ENCODE measurements at places on chromosomes 12 and 14.

- DNase-seq, result no peak
Measured at GRCh38 chr12:66065641-66066136, 64.9 kb downstream of the LLPH start.

DNA sequence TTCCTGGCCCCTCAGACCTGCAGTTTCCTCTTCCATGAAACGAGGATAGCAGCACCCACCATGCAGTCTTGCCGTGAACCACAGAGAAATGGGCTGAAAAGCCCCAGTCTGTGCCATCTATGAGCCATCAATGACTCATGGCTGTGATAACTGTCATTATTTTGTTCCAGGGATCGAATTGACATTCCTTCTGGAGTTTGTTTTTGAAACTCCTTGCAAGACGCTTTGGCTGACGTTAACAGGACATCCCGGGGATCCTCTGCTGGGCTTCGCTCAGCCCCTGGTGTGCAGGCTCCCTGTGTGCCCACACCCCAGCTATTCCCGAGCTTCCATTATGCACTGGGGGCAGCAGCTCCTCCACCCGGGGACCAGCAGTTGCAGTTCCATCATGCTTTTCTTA is 33.8 kb downstream of the MMAB start:
- no peak for DNase-seq

GRCh38 chr14:105480807-105481801 is 5.6 kb upstream of the CRIP1 start:
- peak; percentile 78 for DNase-seq

DNA sequence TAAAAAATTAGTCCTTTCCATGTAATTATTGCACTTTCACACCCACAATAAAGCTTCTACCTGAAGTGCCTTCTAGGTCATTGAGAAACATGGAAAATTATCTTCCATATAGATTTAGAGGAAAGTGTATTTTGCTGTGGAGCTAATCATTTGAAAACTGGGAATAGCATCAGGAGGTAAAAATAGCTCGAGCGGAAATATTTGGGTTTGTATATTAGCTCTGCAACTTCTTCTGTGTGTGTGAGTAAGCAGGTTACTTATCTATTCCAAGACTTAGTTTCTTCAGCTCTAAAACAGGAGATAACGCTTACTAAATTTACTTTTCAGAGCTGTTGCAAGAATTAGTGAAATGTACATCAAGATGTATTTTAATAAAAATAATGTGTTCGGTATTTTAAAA is 95.0 kb upstream of the MON2 start:
- no peak for DNase-seq

DNA sequence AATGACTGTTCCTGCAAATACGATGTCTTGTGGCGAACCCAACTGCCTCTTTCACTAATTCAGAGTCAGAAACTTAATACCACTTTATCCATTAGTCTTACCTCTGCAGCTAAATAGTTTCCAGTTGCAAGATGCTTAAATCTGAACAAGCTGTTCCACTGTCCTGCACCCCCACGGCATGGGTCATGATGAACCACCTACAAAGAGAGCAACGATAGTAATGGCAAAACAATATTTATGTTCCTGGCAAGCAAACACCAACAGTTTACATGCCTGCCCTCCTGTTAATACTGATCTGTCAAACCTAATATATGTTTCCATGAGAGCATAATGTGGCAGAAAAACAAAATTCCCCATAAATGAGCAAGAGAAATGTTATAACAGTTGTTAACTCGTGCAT is 121.9 kb downstream of the ITPR2 start:
- DNase-seq, result no peak

GRCh38 chr12:93016752-93017350 is 87.8 kb upstream of the EEA1 start:
- DNase-seq, result no peak

GRCh38 chr12:46401662-46402061 is 29.1 kb upstream of the SLC38A2 start:
- DNase-seq, result no peak

DNA sequence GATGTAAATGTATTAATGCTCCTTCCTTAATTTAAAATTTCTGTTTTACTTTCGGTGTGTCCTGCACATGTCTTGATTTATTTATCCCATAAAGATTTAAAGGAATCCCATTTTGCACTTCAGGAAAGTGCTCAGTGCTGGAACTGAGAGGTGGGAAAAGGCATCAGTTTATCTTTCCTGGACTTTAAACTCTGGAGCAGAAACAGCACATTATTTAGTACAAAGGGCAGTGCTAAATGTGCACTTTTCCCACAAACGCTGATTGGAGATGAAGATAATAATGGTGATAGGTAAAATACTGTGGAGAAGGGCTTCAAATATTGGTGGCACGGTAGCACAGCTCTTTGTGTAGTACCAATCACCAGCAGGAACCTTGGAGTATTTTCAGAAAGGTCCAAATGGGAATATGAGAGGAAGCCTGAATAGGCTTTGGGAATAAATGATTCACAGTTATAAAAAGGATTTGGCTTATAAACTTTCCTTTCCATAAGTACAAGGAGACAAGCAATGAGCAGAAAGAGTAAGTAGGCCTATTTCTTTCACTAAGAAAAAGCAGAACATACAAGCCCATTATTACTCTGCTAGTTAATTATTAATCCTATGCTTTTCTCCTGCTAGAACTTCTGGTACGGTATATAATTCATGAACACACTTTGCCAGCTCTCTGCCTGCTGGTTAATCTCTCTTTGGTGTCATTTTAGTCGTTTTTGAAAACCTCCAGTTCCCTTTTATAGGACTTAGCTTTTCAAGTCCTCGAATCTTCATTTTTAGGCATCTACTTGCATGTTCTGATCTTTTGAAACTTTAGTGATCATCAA is 58.3 kb downstream of the SLC15A5 start:
- DNase-seq, result no peak

GRCh38 chr14:34766060-34766459 is 51.7 kb upstream of the CFL2 start:
- DNase-seq, result no peak

DNA sequence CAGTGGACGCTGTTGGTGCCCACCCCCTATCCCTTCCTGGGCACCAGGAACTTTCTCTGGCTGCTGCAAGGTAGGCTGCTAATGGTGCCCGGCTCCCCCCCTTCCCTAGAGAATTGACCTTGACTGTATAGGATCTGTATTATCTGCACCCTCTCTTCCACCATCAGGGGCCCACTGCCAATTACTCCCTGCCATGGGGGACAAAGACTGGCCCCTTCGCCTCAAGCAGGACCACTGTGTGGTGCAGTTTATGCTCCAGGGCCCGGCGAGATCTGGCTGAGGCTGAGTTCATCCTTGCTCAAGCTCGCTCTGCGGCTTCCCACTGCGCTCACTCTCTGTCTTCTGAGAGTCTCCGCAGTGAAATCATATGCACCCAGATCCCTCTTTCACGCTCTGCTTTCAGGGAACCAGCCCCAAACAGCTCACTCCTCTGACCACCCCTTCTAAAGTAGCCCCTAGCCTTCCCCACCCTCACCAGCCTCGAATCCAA is 95.2 kb downstream of the LGMN start:
- no peak for DNase-seq

DNA sequence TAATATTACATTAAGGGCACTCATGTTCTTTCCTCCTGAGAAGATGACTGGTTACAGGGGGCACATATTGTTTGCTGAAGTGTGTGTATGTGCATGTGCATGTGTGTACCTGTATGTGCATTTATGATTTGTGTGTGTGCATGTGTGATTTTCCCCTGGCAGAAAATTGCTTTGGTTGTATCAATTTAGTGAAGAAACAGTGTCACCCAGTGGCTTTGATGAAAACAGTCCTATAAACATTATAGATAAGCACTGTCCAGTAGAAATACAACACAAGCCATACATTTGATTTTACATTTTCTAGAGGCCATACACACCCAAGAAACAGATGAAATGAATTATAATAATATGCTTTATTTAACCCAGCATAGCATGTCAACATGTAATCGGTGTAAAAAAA is 8.6 kb downstream of the PDE3A start:
- DNase-seq, result no peak

DNA sequence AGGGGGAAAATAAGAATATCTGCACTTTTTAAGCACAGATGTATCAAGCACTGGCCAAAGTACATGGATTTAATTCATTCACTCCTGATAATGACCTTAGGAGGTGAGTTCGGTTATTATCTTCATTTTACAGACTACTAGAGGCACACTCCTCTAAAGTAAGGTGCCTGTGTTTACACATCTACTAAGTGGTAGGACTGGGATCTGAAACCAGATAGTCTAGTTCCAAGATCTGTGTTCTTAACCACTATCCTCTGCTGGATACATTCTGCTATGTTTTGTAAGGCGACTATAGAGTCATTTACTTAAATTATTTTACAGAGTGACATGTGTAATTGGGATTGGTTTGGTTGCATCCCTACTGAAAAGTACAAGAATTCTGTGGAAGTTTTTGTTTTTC is 175.3 kb downstream of the ESR2 start:
- no peak for DNase-seq

DNA sequence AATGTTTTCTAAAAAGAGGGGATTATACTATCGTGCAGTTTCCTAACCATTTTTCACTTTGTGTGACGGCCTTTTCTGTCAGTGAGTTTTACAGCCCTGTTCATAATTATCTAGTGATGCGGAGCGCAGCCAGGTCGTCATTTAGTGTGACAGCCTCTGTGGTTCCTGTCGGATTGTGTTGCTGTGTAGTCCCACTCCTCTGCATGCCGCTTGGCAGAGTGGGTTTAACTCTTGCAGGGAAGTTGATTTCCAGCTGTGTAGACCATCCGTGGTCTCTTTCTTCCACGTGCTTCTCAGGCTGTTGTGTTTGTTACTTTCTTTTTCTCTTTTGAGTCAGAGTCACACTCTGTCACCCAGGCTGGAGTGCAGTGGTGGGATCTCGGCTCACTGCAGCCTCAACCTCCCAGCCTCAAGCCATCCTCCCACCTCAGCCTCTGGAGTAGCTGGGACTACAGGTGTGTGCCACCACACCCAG is 8.6 kb downstream of the RAN start:
- DNase-seq, result no peak

GRCh38 chr12:71162832-71163763 is 5.3 kb upstream of the TSPAN8 start:
- no peak for DNase-seq

DNA sequence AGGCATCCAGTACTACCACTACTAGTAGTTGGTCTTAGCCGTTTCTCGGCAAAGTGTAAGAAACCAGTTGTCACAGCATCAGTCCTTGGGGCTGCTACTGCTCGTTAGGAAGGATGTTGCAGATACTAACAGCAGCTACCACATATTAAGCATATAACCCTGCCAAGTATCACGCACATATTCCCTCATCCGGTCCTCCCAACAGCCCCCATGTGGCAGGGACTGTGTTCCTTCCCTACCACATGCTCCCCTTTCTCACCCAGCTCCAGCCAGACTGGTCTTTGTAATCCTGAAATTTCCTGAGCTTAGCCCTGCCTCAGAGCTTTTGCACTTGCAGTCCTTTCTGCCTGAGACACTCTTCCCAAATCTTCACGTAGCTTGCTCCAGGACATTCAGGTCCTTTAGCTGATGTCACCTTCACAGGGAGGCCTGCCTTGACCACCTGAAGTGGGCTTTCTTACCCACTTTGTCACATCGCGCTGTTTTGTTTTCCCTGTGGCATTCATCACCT is 7.8 kb downstream of the ERP29 start:
- DNase-seq, result no peak

- DNase-seq, result no peak
Measured at GRCh38 chr14:101480747-101481530, 80.4 kb upstream of the DIO3 start.

DNA sequence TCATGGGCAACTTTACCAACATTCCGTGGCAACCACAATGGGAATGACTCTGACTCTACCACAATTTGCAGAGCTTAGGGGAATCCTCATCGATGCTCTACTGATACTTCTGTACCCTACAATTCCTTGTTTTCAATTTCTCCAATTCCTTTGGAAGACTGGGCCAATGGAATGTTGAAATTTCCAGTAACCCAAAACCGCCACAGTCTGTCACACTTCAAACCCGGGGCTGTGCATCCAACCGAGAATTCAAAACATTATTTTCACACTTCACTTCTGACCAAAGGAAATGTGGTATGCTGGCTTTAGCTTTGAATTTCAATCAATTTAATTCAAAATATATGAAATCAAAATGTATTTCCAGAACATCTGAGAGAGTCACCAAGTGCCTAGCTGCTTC is 951.4 kb downstream of the VRK1 start:
- DNase-seq, result no peak

GRCh38 chr12:106179086-106179485 is 40.3 kb upstream of the NUAK1 start:
- DNase-seq, result no peak

DNA sequence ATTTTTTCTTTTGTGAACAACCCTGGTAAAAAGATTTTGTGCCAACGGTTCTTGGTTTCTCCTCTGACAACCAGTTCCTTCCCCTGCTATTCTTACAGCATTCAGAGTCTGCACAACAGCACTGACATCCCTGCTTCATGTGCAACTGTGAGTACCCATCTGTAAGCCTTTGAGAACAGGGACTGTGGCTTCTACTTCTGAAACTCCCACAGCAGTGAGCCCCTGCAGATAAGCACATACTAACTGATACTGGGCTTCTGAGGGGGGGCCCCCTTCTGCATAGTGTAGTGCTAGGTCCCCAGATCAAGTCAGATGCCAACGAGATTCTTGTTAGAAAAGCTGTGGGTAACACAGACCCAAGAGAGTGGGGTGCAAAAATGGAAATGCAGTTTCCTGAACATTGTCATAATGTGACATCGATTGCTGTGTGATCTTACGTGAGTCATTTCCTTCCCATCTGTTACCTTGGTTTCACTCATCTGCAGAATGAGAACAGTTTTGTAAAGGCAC is 11.1 kb upstream of the NINJ2 start:
- DNase-seq, result no peak

DNA sequence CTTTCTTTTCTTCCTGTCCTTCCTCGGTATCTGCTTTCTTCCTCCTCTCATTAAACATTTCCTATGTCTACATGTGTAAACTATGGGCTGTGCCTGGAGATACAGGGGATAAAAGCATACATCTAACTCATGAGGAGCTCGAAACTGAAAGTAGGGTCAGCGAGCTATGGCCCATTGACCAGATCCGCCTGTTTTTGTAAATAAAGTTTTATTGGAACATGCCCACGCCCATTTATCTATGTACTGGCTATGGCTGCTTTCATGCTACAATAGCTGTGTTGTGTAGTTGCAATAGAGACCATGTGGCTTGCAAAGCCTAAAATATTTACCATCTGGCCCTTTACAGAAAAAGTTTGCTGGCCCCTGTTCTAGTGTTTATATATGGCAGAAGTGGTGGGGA is 500.8 kb upstream of the GARIN6 start:
- no peak for DNase-seq

DNA sequence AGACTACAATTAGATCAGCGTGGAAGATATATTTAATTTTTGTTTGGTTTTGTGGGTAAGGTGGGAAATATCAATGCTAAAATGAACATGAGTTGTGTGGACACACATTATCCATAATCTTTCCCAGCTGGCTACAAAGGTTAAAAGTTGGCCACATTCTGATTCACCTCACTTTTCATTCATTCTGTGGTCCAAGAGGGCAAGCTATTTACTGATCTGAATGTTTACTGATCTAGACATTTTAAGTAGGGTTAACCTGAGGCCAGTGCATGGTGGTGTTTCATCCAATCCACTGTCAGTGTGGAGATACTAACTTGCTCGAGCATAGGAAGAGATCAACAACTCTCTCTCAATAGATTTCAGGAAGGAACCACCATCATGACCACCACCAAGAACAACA is 71.6 kb downstream of the DCAF5 start:
- DNase-seq, result no peak
